Astrocyte (in vitro differentiated cells and primary cell): ENCODE measurements at places on chromosomes 6 and 20. TPM values are rescaled to one million over a fixed set of nuclear protein-coding genes. Genes with fewer than 3 reads are reported as not detected.

DNA sequence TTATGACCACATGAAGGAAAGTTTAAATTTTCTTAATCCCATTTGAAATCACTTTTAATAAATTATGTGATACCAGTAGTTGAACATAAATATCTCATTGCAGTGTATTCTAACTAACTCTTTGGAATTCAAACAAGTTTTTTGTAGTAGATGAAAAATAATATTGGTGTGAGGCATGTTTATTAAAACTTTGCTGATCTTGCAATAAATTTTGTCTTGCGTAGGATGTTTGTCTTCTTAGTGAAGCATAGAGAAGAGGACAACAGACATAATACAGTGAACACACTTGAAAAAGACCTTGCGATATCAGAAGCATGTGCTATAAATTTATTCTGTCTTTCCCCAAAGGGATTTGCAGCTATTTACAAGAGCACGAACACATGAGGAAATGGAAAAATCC lies 140.7 kb downstream of the HTR1B start:
- DNase-seq: no peak

Gene HSPA1L
- total RNA-seq: 0.98 and 1.1 TPM in 2 replicates

- DNase-seq: peak; percentile 81
Observed at GRCh38 chr20:1820138-1821079, 74.8 kb upstream of the SIRPA start.

DNA sequence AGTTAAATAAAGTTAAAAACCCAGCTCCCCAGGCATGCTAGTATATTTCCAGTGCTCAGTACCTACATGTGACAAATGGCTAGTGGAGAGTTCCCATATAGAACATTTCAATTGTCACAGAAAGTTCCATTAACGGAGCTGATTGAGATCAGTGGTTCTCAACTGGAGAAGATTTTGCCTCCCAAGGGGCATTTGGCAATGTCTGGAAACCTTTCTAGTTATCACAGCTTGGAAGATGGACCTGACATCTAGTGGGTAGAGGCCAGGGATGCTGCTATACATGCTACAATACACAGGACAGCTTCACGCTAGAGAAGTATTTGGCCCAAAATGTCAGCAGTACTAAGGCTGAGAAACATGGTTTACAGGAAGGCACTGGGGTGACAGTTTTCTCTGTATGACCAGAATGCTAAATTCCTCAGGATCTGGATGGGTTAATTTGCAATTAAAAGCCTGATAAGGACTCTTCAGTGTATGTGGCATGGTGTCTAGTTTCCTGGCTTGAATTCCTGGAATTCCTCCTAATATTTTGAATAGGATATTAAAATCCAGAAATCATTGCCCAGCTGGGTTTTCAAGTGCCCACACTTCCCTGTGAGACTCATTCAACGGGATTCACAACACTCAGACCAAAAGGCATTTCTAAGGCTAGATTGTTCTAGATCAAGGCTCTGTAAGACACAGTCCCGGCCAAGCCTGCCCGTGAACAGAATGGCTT lies 84.7 kb upstream of the SALL4 start:
- no peak for DNase-seq

GRCh38 chr6:142482249-142482648 lies 180.4 kb downstream of the ADGRG6 start:
- no peak for DNase-seq

GRCh38 chr20:16369441-16369840 lies 203.8 kb downstream of the KIF16B start:
- no peak for DNase-seq

DNA sequence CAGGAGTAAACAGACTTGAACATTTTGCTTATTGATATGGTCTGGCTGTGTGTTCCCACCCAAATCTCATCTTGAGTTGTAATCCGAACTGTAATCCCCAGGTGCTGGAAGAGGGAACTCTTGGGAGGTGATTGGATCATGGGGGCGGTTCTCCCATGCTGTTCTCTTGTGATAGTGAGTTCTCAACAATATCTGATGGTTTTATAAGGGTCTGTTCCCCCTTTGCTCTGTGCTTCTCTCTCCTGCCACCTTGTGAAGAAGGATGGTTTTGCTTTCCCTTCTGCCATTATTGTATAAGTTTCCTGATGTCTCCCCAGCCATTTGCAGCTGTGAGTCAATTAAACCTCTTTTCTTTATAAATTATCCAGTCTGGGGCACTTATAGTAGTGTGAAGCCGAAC lies 40.0 kb downstream of the MYLIP start:
- no peak for DNase-seq

DNA sequence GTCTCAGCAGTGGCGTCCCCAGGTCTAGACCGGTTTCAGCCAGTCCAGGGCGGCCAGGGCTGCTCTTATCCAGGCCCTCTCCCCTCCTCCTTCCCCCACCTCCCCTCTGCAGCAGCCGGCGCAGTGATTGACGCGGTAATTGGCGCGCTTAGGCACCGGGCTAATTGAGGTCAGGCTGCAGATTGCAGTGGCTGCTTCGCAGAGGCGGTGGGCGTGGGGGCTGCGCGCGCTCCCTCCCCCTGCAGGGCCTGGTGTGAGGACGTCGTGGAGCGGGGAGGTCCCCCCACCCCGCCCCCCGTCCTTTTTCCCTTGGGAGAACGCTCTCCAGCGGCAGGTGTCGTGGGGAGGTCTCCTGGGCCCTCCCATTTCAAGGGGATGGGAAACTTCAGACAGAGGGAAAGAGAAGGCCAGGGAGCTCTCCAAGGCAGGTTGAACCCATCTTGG lies 70.4 kb upstream of the BLCAP start:
- no peak for DNase-seq

DNA sequence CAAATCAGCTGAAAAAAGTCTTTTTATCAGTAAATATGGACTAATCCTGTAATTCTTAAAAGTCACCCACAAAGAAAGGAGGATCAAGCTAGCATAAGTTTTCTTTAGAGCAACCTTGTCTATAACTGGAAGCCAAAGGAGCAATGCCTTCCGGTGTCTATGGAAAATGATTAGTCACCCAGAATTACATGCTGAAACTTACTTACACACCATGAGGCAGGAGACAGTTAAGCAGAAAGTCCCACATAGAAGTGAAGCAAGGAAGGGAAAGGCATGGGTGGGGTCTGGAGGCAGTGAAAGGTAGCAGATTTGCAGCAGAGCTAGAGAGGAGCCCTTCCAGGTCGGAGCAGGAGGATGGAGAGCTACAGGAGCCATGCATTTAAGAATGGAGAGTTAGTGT lies 153.7 kb upstream of the RIPOR2 start:
- DNase-seq: peak; percentile 57

DNA sequence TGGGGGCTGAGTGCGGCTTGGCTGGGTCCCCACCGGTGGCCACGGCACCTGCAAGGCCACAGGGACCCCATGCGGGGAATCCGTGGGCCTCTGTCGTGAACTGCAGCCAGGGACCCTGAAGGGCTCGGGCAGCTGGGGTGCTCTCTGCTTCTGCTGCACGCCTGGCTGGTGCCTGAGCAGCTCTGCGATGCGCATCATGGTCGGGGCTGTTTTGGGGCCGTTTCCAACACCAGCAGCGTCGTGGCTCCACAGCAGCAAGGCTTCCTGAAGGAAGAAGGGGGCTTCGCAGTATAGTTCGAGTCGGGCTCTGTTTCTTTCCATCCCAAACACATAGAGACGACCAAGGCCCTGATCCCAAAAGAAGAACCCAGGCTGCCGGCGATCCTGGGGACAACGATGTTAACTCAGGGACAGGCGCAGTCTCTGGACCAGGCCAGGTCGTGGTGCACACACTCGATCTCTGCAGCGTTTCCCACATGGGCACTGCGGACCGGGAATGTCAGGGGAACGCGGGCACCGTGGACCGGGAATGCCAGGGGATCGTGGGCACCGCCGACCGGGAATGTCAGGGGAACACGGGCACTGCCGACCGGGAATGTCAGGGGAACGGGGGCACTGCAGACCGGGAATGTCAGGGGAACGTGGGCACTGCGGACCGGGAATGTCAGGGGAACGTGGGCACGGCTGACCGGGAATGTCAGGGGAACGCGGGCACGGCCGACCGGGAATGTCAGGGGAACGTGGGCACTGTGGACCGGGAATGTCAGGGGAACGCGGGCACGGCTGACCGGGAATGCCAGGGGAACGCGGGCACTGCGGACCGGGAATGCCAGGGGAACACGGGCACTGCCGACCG lies 36.8 kb upstream of the BHLHE23 start:
- no peak for DNase-seq

DNA sequence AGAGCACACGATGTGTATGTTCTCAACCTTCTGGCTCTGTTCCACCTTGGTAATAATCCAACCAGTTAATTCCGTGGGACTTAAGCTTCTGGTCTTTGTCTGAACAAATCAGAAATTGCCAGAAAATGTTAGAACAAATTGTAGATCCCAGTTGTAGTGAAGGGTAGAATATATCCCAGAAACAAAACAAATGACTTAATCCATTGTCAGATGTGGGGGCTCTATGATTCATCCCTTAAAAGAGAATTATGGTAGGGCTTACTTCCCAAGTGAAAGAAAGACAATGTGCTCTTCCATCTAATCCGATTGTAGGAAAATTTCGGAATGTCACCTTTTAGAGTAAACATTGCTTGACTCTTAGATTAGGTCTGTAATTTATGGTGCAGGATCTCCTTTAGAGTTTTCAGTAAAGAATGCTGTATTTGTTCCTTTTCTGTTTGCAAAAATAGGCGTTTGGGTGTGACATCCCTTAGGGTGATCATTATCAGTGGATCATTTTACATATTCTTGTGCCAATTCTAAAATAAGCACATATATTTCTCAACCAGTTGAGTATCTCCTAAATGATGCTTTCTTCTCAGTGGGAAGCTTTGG lies 234.5 kb upstream of the ZNF217 start:
- DNase-seq: peak; percentile 96

DNA sequence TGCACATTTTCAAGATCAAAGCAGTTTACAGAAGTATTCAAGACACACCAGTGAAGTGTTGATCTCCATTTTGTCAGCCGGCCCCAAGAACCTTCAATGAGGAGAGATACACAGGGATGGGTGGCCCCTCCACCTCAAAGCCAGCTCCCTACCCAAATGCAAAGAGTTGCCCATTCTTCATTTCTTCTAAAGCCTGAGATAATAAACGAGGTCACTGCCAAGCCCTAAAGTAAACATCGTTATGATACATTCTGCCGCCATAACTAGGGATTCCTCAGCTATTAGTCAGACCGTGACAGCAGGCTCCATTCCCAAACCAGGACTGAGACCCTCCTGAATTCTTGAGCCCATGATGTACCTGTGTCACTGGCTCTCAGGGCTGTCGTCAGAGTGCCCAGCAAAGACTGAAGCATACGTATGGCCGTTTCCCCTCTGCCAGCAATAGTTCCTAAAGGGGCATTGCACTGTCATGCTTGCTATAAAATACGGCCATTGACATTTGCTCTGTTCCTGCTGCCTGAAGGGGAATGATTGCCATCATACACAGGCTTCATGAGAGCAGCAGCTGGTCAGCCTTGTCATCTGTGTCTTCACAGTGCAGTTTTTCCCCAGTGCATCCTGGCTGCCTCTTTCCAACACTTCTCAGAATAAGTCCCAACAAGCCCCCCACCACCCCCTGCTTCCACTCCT lies 41.7 kb downstream of the ISM1 start:
- DNase-seq: no peak

- no peak for DNase-seq
Observed at GRCh38 chr20:31859998-31860380, 10.3 kb downstream of the DUSP15 start.

DNA sequence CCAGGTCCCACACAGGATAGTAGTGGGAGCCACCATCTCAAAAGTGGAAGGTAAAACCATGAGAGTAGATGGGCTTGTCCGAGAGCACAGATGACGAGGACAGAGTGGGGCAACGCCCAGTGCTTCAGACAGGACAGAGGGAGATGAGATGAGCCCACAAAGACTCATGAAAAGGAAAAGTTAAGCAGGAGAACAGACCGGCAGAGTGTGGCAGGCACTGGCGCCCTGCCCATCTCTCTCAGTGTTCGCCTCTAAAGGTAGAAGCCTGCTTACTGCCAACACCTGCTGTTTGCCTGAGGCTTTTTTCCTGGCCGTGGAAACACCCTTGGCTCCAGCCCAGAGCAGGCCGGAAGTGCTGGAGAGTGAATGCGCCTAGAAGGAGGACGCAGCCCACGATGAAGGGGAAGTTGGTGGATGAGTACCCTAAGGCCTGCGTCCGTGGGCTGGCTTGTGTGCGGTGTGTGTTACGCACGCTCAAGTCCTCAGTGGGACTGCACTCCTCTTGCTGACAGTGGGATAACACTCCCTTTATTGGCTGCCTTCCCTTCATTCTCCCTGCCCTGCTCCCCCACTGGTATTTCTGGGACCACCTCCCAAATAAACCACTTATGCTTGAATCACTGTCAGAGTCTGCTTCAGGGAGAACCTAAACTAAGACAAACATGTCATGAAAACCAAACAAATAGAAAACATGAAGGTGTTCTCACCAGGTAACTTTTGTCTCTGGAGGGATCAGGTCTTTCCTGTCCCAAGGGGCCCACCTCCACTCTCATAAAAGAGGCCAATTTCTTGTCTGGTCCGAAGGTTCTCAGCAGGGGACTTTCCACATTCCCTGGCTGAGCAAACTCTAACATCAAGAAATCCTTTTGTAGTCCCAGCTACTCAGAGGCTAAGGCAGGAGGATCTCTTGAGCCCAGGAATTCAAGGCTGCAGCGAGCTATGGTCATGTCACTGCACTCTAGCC lies 9.1 kb upstream of the FOXP4 start:
- DNase-seq: no peak

DNA sequence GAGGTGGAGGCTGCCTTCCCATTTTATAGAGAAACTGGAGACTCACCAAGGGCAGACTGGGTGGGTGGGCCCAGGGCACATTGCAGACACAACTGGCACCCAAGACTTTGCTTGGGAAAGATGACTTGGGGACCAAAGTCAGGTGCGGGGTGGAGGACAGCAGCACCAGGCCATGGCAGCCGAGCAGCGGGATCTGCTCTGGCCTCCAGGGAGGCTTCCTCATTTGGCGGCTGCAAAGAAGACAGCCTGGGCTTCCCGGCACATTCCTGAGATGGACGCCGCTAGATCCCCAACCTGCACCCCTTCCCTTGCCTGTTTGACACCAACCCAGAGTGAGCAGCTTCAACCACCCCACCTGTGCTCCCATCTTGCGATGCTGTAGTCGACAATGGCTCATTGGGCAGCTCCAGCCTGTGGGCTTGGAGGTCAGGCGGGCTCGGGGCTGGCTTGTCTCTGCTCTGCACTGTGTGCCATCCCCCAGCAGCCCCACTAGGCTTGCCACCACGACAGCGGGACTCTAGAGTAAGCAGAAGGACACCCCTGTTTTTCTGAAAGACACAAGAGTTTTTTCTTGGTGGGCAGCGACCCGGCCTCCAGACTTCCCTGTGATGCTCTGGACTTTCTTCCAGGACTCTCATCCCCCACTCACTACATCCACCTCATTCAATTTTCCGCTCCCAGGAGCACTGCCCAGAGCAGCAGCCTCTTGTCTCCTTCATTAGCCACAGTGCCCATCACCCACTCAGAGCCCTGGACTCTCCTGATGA lies 184.9 kb upstream of the CST7 start:
- DNase-seq: no peak

GRCh38 chr6:44508646-44509045 lies 121.1 kb downstream of the CDC5L start:
- DNase-seq: peak; percentile 98

Gene CTCFL
- not detected in 2 replicates for total RNA-seq

GRCh38 chr6:31702819-31703716 lies at the start of gene ABHD16A:
TSS of gene ABHD16A (minus strand) at chr6:31703324. CDS start at chr6:31703281, 43 bp downstream.
- peak; percentile 96 for DNase-seq

GRCh38 chr20:45320948-45321595 lies 13.0 kb upstream of the MATN4 start:
- DNase-seq: no peak
